HT-29 (cell line): ENCODE measurements at places on chromosomes 4 and X. TPM values are rescaled to one million over a fixed set of nuclear protein-coding genes. Genes with fewer than 3 reads are reported as not detected.
A peak's percentile ranks its signal among the peaks of the same experiment; 100 is the strongest.

The ADH1C gene
- 2.7 and 5.9 TPM in 2 replicates for total RNA-seq

GRCh38 chrX:118631586-118631985, 95.8 kb upstream of the IL13RA1 start:
- no peak for DNase-seq

The TMEM47 gene
- not detected in 2 replicates for total RNA-seq

DNA sequence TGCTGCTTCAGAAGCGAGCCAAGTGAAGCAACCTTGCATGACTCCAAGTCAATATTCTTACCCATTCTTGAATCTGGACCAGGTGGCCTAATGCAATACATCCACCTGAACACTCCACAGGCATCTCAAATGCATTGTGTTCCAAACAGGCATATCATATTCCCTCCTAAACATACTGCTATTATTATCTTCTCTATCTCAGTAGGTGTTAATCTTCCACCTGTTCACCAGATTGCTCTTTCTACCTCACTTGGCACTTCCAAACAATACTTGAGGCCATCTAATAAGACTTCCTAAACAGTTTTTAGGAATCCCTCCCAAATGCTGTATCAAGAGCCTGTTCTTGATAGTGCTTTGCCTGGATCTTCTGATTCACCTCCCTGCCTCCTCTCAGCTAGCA, 90.7 kb downstream of the GPRIN3 start:
- no peak for DNase-seq

DNA sequence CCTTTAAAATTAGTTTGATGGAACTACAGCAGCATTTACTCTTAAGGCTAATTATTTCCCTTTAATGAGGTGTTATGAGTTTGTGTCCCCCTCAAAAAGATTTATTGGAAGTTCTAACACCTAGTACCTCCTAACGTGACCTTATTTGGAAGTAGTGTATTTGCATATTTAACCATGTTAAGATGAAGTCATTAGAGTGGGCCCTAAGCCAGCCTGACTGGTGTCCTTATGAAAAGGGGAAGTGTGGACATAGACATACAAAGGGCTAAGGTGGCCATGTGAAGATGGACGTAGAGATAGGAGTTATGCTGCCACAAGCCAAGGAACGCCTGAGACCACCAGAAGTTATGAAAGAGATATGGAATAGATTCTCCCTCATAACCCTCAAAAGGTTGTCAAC, 985.4 kb upstream of the INTU start:
- DNase-seq = no peak

- no peak for DNase-seq
Observed at GRCh38 chr4:35175894-35176293, 1068.4 kb downstream of the ARAP2 start.

DNA sequence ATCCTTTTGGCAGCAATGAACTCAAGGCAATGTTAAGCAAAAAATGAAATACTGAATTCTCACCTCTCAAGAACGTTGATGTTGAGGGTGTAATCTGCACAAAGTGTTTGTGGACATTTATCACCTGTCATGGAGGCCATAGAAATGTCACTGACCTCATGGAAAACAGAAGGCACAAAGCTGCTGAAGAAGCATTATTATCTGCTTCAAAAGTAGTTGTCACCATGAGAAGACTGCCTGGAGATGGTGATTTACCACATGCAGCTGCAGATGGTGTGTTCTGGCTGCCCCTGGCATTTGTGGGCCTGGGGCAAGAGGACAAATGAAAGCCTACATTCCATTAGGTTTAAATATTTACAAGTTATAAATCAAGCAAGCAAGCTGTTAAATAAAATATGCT, 116.8 kb upstream of the RPS6KA3 start:
- DNase-seq = no peak

DNA sequence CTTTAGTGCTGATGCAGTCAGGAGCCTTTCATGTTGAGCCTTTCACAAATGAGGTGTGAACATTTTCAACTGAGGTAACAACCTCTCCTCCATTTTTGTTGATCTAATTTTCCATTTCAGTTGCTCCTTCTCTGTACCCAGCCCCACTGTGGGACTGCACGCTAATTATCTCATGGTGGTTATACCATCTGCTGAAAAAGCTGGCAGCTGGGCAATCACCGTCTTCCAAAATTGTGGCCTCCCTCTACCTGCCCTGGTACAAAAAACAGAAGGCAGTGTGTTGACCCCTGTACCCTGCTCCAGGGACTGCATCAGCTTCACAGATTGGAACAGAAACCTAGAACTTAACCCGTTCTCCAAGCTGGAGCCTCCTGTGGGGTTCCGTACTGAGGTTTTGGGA, 72.4 kb upstream of the LONRF3 start:
- no peak for DNase-seq

- DNase-seq = no peak
Observed at GRCh38 chrX:130245441-130245840, 23.3 kb downstream of the ZNF280C start.

The UGDH gene
- 82.3 and 95.2 TPM in 2 replicates for total RNA-seq

- DNase-seq = no peak
Observed at GRCh38 chrX:102652031-102652688, 877 bp downstream of the GPRASP1 start.

GRCh38 chr4:68349279-68349648, 626 bp downstream of the YTHDC1 start:
- DNase-seq = peak; percentile 52

The ATP8A1 gene
- total RNA-seq = 0.68 and 0.69 TPM in 2 replicates
